ENCODE measurements at places on chromosomes 7 and 10. TPM values are rescaled to one million over a fixed set of nuclear protein-coding genes. Genes with fewer than 3 reads are reported as not detected.

TET1 gene
- 0.59 TPM for total RNA-seq

ATP6V0A4 gene
- total RNA-seq = 0.22 TPM

GPR26 gene
- not detected for total RNA-seq

HTR5A gene
- not detected for total RNA-seq

FAM25A gene
- not detected for total RNA-seq

GPNMB gene
- 3.1 TPM for total RNA-seq

ASAH2 gene
- total RNA-seq = 2.2 TPM

C7orf33 gene
- not detected for total RNA-seq

NRAP gene
- total RNA-seq = not detected

EGFR gene
- total RNA-seq = 88.0 TPM

GLI3 gene
- total RNA-seq = 0.30 TPM

ANKRD1 gene
- total RNA-seq = 52.3 TPM

CYTH3 gene
- 31.3 TPM for total RNA-seq

MYOZ1 gene
- not detected for total RNA-seq

MPP7 gene
- total RNA-seq = 0.11 TPM

FOXI2 gene
- not detected for total RNA-seq

TSPAN12 gene
- total RNA-seq = 0.34 TPM

SOSTDC1 gene
- not detected for total RNA-seq

KIAA1217 gene
- total RNA-seq = 1.1 TPM

BAG3 gene
- total RNA-seq = 268 TPM

EBLN1 gene
- not detected for total RNA-seq

NEURL1 gene
- 0.50 TPM for total RNA-seq

SLC26A4 gene
- 0.14 TPM for total RNA-seq

VWC2 gene
- total RNA-seq = not detected

PRKAG2 gene
- 43.9 TPM for total RNA-seq

INHBA gene
- total RNA-seq = 0.23 TPM

HECW1 gene
- total RNA-seq = 15.3 TPM

IQUB gene
- 0.06 TPM for total RNA-seq

AKR1E2 gene
- total RNA-seq = 6.4 TPM

ADCYAP1R1 gene
- total RNA-seq = 0.03 TPM

PTER gene
- total RNA-seq = 17.7 TPM

CLEC5A gene
- total RNA-seq = not detected

PHYHIPL gene
- total RNA-seq = 0.53 TPM

CRYGN gene
- total RNA-seq = not detected

NANOS1 gene
- total RNA-seq = 2.9 TPM

DPYSL4 gene
- total RNA-seq = 15.3 TPM

CD36 gene
- not detected for total RNA-seq

SSC4D gene
- total RNA-seq = 1.3 TPM

Measured in A549 treated with AZD2906 at 1 μM for 4 hours (cell line).